ENCODE measurements at places on chromosomes 11 and 22.

- no peak for DNase-seq
These were observed 28.9 kb downstream of the CELSR1 start for GRCh38 chr22:46508491-46508999.

DNA sequence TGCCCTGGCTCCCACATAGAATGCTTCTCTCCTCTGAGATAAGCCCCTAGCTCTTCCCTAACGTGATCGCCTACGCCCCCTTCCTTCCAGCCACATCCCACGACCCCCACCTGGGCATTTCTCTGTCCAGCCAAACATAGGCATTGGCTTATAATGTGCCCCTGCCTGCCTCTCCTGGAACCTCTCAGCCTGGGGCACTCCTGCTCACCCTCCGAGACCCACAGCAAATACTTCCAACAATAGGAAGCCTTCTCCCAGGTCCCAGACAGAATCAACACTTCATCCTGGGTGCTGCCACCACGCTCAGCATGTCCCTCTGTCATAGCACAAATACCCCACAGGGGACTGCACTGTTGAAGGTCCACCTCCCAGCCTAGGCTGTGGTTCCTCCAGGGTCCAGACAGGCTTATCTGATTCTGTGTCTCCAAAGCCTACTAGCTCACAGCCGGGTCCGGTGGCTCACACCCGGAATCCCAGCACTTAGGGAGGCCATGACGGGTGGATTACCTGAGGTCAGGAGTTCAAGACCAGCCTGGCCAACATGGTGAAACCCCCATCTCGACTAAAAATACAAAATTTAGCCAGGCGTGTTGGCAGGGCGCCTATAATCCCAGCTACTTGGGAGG is 24.2 kb upstream of the TMPRSS4 start:
- no peak for DNase-seq

GRCh38 chr11:78646564-78647185 is 72.0 kb upstream of the NARS2 start:
- peak; percentile 62 for DNase-seq

GRCh38 chr11:109735128-109735527 is 313.1 kb downstream of the C11orf87 start:
- DNase-seq, result no peak
